CD4-positive, alpha-beta T cell treated with Interleukin-4 for 1 hour (primary cell): ENCODE measurements at places on chromosomes 5 and 9.
A peak's percentile ranks its signal among the peaks of the same experiment; 100 is the strongest.

GRCh38 chr5:62149879-62150278, 156.1 kb upstream of the KIF2A start:
- no peak for DNase-seq

GRCh38 chr9:137454145-137454596, 5.0 kb downstream of the NSMF start:
- DNase-seq: no peak

- no peak for DNase-seq
Measured at GRCh38 chr9:1414711-1415131, 364.6 kb downstream of the DMRT2 start.

- DNase-seq: no peak
Measured at GRCh38 chr9:79652598-79652997, 80.8 kb downstream of the TLE4 start.

DNA sequence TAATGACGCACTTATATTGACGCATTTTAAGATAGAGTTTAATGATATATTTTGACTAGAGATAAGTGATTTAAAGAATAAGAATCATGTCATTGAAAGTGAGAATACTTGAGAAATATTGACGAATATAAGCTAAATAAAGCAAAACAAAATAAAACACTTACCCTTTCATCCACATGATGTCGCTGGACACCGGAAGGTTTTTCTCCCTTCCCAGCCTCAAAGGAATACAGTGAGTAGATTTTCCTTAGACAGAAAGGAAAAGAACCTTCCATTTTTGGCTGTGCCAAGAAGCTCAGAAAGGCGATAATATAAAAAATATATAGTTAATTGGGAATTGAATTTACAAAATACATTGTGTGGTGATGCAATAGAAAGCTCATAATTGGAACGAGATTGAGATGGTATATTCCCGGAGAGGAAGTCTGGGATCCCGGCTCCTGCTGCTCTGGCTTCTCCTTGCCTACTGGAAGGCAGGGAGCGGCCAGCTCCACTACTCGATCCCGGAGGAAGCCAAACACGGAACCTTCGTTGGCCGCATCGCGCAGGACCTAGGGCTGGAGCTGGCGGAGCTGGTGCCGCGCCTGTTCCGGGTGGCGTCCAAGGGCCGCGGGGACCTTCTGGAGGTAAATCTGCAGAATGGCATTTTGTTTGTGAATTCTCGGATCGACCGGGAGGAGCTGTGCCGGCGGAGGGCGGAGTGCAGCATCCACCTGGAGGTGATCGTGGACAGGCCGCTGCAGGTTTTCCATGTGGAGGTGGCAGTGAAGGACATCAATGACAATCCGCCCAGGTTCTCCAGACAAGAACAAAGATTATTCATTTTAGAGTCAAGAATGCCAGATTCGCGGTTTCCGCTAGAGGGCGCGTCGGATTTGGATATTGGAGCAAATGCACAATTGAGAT, at the start of gene PCDHA5:
Gene PCDHA5 (plus strand): TSS at position 239 of the 906 bp plus-strand sequence.
- DNase-seq: no peak

DNA sequence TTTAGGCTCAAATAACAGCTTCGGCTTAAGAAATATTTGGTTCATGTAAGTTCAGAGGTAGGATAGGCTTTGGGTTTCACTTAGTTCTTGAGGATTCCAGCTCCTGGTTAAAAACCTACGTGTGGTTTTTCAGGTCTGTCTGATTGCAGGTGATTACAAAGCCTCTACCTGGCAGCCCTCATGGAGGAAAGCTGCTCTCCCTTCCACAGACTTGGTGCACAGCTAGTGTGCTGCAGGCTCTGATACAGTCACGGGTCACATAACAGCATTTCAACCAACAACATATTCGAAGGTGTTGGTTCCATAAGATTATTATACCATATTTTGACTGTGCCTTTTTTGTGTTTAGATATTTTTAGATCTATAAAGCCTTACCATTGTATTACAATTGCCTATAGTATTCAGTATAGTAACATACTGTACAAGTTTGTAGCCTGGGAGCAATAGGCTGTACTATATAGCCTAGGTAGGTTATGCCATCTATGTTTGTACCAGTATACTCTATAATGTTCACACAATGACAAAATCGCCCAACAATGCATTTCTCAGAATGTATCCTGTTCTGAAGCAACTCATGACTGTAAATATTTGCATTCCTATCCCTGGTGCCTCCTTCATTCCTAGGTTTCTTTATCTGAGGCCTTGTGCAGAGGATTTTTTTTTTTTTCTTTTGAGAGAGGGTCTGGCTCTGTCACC, 8.0 kb upstream of the DCP2 start:
- DNase-seq: no peak

GRCh38 chr9:2289263-2289662, 274.1 kb downstream of the SMARCA2 start:
- DNase-seq: no peak

DNA sequence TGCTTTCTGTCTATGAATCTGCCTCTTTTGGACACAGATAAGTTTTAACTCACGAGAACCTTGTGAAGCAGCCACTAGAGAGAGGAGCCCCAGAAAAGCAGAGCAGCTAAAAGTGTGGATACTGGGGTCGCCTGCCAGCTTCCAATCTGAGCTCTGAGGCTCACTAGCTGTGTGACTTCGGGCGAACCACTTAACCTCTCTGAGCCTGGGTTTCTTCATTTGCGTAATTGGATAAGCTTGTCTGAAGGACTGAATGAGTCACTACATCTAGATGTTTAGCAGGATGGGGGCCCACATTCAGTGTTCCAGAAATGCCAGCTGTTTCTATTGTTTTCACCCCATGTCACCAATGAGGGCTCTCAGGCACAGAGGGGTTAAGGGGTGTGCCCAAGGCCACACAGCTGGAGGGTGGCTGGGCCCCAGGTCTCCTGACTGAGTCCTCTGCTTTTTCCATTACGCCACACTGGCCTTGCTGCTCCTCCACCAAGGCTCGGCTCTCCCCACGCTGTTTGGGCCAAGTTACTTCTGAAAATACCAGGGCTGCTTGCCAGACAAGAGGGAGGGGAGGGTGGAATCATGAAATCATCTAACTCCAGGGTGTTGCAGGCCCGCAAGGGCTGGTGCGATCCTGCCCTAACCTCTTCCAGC, 36.2 kb downstream of the SH3PXD2B start:
- DNase-seq: no peak

GRCh38 chr5:132214491-132214890, 13.2 kb downstream of the P4HA2 start:
- DNase-seq: no peak

- DNase-seq: no peak
Measured at GRCh38 chr9:79353856-79354520, 217.8 kb upstream of the TLE4 start.

GRCh38 chr9:33742519-33742918, 52.8 kb upstream of the PRSS3 start:
- DNase-seq: no peak

DNA sequence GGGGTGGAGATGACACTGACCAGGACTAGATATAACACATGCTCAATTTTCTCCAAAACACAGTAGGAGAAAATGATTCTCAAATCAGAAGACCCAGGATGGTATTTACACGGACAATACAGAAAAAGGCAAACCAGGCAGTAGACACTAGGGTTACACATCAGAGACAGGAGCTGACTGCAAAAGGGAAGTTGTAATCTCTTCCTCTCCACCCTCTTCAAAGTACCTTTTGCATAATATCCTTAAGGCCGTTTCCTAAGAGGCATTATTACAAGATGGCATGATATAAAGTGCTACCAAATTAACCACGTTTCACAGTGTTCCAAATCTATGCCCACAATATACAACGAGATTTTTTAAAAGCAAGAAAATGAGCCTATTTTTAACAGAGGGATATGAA, 39.2 kb downstream of the YIPF5 start:
- DNase-seq: no peak

DNA sequence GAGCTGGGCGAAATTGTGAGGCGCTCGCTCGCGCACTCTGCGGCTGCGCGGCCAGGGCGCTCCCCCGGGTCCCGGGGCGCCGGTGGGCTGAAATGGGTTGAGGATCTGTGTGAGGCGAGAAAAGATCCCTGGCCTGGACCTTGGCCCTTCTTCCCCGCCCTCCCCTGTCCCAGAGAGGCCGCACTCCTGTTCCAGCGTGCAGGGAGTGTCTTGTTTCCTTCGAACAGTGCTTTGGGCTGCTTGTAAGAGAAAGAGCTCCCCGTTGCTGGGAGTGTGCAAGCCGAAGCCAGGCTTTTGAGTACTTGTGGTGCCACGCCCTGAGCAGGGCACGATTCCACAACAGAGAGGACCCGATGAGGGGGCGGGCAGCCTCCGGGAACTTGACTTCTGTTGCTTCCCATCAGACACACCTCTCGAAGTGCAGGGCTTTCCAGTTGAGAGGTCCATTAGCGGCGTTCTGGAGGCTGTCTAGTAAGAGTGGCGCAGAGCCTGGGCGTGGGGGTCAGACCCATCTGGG, 535 bp downstream of the DOLPP1 start:
- no peak for DNase-seq

- no peak for DNase-seq
Measured at GRCh38 chr9:13160051-13160450, 119.4 kb downstream of the MPDZ start.

DNA sequence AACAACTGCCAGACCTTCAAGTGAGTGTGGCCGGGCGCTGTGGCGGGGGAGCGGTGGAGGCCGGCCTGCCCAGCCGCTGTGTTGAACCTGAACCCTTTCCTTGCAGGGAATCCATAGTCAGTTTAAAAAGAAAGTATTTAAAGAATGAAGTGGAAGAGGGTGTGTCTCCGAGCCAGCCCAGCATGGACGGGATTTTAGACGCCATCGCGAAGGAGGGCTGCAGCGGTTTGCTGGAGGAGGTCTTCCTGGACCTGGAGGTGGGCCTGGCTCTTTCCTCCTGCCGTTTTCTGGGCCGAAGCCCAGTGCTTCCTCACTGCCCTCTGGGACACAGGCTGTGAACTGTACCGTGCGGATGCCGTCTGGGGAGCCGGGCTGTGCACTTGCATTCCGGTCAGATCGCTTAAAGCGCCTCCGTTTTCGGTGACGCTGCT, 19.1 kb downstream of the EXOC3 start:
- DNase-seq: no peak

GRCh38 chr5:92518318-92518904, 1062.6 kb downstream of the NR2F1-AS1 start:
- DNase-seq: no peak

DNA sequence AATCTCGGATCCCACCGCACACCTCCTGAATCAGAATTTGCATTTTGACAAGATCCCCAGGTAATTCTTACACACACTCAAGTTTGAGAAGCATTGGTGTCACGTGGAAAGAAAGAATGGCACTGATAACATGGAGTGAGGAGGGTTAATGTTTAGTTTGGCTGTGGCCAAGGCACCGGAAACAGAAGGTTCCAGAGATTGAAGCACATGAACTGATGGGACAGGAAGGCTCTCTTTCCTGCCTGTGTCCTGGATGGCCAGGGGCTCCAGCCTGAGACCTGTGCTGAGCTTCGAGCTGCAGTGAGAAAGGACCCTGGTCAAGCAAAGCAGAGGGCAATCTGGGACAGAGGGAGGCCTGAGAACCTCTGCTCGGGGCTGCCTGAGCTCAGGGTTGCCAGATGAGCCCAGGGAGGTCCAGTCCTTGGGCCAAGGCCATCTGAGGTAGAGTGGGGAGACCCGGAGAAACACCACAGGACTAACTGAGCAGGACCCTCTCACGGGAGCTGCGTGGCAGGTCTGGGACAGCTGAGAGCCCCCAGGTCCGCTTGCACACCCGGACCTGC, 27.3 kb downstream of the AFAP1L1 start:
- DNase-seq: no peak

- DNase-seq: no peak
Measured at GRCh38 chr9:96751815-96752214, 26.1 kb downstream of the ZNF510 start.

- peak; percentile 48 for DNase-seq
Measured at GRCh38 chr9:93154293-93154903, 20.3 kb upstream of the NINJ1 start.

DNA sequence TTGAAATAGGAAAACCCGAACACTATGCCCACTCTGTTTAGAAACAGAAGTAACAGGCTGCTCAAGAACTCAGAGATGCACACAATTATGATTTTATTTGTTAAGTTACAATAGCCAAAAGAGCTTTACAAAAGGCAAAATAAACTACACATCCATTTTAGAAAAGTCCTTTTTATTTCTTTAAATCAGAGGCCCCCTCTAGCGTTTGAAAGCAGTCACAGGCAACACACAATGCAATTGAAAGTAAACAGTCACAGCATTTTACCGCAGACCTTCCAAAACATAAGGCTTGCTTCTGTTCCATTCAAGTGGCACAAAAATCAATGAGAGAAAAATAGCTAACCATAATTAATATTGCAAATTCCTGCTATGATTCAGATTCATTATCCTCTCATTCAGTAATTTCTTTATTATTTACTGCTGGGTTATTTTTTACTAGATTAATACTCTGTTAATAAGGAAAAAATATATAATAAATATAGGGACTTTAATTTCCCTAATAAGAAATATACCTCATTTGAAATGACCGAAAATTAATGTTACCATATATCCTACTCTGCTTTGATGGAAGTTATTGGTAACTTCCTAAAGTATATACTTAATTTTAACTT, 78.3 kb downstream of the CEP120 start:
- no peak for DNase-seq

GRCh38 chr9:134619448-134619982, 22.1 kb upstream of the COL5A1 start:
- DNase-seq: peak; percentile 10

- DNase-seq: peak; percentile 32
Measured at GRCh38 chr5:55062039-55062779, 38.2 kb downstream of the GZMK start.

- DNase-seq: no peak
Measured at GRCh38 chr5:172749881-172750633, 20.9 kb downstream of the DUSP1 start.

DNA sequence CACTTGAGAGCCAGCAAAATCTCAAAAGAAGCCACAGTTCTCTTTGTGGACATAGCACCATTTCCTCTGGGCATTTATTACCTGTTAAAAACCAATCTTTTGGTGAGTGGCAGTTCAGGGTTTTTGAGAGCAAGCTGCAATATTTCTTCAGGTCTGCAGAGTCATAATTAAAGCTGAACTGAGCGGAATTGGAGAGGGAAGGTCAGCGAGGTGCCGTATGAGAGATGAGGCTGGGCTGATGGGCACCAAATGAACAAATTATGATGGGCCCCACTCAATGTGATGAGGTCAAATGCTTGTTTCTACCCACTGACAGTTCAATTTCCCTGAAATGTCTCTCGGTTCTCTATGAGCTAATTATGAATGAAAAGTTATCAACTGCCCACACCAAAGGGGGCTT, 231.9 kb downstream of the AP3B1 start:
- DNase-seq: no peak

GRCh38 chr5:32290922-32291321, 21.8 kb downstream of the MTMR12 start:
- peak; percentile 59 for DNase-seq

DNA sequence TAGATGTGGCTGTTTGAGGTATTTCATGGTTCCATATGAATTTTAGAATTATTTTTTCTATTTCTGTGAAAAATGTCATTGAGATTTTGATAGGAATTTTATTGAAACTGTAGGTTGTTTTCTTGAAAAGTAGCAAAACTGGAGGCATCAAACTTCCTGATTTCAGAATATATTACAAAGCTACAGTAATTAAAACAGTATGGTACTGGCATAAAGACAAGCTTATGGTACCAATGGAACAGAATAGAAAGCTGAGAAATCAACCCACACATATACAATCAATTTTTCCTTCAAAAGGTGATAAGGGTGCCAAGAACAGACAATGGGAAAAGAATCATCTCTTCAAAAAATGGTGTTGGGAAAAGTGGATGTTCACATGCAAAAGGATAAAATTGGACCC, 197.7 kb upstream of the DAP start:
- no peak for DNase-seq

- no peak for DNase-seq
Measured at GRCh38 chr5:54889826-54890225, 95.6 kb downstream of the ESM1 start.

- DNase-seq: no peak
Measured at GRCh38 chr9:91547081-91547480, 123.4 kb upstream of the NFIL3 start.
